ENCODE measurements at places on chromosomes 2 and 18. TPM values are rescaled to one million over a fixed set of nuclear protein-coding genes. Genes with fewer than 3 reads are reported as not detected.

Gene ZAP70
- 8.8 TPM for total RNA-seq

Gene ANKRD29
- total RNA-seq = 56.5 TPM

Gene PLCL1
- 6.3 TPM for total RNA-seq

Gene KCNF1
- not detected for total RNA-seq

Gene GRP
- 1.7 TPM for total RNA-seq

Gene SFXN5
- total RNA-seq = 15.4 TPM

Gene SCYGR4
- total RNA-seq = not detected

DNA sequence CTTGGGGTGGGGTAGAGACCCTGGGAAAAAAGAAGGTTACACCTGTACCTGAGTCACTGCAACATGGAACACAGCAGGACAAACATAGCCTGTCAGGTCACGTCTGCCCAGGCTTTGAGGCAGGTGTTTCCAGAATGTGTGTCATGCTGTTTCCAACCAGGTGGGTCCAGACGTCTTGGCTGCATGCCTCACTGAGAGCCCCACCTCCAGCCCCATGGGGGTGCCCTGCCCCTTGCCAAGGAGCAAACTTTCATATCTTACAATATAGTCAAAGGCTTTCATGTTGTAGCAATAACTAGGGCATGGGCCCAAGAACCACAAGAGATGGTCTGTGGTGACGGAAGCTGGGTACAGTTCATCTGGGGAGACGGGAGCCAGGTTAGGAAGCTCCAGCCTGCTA lies 499.7 kb downstream of the BCL11A start:
- DNase-seq = no peak

- DNase-seq = peak; percentile 91
Measured at GRCh38 chr2:7031547-7032245, 114.5 kb downstream of the RNF144A start.

- no peak for DNase-seq
Measured at GRCh38 chr2:149873936-149874335, 286.4 kb upstream of the MMADHC start.

DNA sequence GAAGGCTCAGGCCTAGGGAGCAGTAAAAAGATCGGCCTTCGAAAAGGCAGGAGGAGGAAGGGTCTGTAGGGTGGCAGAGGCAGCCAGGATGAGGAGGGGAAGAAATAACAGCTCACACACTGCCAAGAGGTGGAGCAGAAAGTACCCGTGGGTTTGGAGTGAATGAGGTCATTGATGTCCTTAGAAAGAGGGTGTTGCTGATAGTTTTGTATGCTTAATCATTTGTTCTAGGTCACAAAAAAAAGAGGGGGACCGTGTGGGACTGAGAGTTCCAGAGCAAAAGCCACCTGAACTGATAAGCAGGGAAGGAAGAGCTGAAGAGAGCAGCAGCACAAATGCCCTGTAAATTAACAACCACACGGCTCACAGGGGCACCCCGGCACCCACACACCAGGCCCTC lies 140.4 kb downstream of the FAM161A start:
- DNase-seq = no peak

- DNase-seq = no peak
Measured at GRCh38 chr18:9433671-9434121, 41.6 kb upstream of the RALBP1 start.

DNA sequence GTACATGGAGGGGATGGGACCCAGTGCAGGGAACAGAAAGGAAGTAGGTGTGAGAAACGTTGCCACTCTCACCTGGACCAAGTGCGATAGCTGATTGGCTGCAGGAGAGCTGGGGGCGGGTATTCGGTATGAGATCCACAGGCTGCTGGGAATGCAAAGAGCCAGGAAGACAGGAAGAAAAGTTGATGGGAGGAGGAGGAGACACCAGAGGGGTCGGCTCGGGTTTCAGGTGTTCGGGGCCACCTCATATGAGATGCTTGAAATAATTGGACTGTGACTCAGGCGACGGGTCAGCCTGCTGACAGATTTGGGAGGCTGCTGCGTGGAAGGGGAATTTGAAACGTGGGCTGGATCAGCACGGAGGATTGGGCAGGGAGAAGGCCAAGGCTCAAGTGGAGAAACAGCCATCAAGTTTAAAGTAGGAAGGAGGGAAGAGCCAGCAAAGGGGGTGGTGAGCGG lies 65.1 kb downstream of the MRPS9 start:
- no peak for DNase-seq

GRCh38 chr2:237598468-237599208 lies 8.1 kb upstream of the RAB17 start:
- no peak for DNase-seq

GRCh38 chr2:217625557-217626169 lies 377.1 kb downstream of the TNS1 start:
- no peak for DNase-seq

DNA sequence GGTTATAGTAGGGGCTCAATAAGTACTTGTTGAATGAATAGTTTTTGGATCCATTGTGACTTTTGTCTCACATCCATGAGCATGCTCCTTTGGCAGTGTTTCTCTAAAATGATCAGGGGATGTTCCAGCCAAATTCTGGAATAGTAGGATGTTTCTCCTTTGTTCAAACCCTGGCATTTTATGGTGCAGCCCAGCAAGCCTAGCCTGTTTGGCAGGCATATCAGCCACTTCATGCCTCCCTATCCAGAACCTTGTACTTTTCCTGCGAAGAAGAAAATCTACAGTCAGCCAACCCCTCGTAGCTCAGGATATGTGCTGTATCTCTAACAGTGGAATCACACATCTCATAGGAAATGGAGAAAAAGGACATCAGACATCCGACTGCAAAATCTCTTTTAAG lies 27.1 kb upstream of the RPRD1A start:
- DNase-seq = no peak

DNA sequence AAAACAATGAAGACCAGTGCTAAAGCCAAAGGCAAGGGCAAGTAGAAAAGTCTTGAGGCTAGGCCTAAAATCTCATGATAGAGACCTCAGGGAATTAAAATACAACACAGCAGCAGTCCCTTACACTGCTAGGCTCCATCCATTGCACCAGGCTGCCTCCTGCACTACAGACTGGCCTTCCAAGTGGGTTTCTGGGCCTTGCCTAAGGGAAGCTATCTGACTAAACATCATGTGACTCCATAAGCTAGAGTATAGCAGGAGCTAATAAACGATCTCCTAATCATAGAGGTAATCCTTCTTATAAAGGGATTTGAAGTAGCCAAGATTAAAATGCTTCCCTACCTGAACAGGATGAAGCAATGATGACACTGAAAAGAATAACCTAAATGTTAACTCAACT lies 77.6 kb upstream of the NFU1 start:
- no peak for DNase-seq
